ENCODE measurements at places on chromosomes 7 and 10.
A peak's percentile ranks its signal among the peaks of the same experiment; 100 is the strongest.

DNA sequence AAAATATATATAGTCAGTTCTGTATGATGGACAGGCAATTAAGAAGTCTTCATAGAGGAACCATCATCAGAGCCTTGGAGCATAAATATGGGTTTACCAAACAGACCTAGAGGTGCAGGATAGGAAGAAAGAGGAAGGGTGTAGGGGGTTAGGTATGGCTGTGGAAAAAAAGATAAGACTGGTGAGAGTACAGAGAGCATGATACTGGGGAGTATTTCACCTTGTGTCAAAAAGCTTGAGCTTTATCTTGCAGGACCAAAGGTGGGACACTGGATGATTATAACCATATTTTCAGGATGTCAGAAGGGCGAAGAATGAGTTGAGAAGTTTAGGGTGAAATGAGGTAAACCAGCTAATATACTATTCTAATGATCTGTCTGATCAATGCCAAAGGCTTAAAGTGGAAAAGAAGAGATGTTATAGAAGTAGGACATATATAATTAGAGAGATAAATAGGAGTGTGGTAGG lies 54.6 kb downstream of the MRPL32 start:
- DNase-seq = no peak

- no peak for DNase-seq
Observed at GRCh38 chr10:7846591-7846990, 28.3 kb downstream of the TAF3 start.

DNA sequence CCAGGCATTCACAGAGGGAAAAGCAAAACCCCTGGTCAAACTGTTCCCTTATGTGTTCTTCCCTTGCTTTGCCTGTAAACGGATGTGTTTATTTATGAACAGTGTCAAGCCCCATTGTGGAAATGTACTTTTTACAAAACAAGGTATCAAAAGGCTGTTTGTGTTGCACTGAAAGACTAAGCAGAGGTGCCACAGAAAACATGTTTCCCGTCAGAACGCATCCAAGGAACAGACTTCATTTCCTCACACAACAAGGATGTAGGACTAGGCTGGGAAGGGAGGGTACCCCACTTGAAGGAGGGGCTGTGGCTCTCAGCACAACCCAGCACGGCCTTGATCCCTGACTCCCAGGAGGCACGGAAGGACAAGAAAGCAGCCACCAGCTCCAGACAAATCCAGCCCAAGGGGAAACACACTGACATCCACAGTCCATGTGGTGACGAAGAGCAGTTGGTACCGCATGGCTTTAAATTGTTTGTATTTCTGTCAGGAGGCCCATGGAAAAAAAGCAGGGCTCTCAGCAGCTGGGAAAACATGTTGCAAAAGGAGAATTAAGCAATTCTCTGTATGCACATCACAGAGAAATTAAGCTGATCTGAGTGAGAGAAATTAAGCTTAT lies 85.6 kb downstream of the RNF216 start:
- DNase-seq = peak; percentile 56

DNA sequence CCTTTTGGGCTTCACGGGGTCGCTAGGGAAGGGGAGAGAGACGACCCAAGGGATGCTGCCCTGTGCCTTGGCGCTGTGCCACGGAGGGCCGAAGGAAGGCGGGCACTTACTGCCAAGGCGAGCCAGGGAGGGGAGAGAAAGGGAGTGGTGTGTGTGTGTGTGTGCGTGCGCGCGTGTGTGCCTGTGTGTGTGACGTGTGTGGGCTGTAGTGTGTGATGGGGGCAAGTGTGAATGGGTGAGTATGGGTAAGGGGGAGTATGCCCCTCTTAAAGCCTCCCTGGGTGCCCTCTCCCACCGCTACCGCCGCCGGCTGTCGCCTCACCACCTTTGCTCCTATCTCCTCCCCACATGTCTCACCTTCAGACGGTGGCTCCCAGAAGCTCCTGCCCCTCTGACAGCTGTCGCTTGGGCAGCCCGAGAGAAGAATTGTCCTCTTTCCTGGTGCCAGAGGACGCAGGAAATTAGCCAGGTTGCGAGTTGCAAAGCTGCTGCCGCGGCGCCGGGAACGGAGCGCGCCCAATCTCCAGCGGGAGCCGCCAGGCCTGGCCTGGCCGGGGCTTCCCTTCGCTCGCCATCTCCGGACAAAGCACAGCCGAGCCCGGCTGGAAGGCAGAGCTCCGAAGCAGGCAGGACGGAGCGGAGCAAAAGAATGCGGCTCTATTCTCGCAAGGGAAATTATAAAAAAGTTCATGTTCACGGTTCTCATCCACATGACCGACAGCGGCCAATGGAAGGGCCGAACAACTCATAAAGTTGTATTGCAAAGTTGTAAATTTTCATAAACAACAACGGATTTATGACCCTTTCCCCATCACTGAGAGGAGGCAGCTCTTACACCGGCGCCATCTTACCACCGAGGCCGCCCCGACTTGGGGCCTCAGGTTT lies at the start of gene HOXA3:
Gene HOXA3, minus strand, starts transcription at position 653 of the 885 bp plus-strand sequence. CDS start 41,943 bp downstream, outside the sequence.
- DNase-seq = no peak

DNA sequence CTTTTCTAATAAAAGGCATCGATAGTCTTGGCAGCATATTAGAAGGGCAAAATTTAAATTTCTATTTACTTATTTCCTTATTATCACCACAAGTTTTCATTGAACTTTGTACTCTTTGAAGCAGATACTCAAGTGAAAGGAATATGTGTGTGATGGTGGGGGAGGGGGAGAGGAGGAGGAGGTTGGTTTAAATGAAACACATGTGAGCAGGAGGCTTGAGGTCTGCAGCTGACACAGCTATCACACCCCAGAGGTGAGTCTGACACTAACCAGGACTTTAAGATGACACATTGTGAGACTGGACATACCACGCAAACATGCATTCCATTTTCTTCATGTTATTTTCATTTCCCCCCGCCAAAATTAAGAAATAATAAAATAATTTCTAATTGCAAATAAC lies 63.3 kb downstream of the CTTNBP2 start:
- no peak for DNase-seq

- no peak for DNase-seq
Observed at GRCh38 chr10:124058346-124059003, 34.9 kb downstream of the CHST15 start.

GRCh38 chr10:52488606-52489485 lies 174.8 kb downstream of the DKK1 start:
- peak; percentile 23 for DNase-seq

DNA sequence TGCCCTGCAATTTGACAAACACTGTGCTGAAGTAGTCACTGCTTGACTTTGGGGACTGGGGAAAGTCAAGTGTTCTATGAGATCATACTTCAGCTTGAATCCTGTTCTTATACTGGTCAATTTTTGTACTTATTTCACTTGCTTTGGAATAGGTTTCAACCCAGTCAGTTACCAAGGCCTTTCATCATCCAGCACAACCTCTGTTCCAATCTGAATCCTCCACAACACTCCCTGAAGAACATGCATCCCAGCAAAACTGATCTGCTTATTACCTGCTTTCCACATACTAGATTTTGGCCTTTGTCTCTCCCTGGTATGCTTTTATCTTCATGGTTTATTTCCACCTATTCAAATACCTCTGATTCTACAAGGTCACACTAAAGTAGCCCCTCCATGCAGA lies 29.5 kb downstream of the DPY19L1 start:
- no peak for DNase-seq

DNA sequence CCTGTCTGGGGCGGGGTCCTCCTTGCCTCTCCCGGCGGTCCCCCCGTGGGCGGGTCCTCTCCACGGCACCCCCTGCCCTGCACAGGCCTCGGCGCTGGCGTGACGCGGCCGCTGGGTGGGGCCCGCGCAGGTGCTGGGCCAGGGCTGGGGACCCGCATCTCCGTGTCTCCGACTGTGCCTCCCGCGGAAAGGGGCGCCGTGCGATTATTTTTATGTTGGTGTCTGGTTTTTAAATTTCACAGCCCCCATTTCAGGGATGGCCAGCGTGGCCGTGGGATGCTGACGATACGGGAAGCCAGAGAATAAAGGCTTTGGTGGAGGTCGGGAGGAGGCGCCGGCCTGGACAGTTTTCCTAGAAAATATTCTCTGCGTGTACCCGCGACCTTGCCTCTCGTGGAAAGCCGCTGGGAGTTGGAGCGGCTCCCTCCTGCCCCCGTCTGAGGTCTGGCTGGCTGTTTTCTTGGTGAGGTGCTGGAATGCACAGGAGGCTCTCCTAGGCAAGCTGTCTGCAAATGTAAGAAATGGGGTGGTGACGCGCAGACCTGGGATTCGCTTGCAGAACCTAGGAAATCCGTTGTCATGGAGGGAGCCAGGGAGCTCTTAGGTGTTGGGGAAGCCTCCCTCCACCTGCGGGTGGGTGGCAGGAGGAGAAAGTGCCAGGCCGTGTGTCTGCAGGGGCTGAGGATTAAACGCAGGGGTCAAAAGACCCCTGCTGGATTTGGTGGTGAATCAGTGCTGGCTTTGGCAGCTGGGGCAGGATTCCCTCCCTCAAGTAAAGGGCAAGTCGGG lies 28.7 kb upstream of the JAKMIP3 start:
- no peak for DNase-seq

DNA sequence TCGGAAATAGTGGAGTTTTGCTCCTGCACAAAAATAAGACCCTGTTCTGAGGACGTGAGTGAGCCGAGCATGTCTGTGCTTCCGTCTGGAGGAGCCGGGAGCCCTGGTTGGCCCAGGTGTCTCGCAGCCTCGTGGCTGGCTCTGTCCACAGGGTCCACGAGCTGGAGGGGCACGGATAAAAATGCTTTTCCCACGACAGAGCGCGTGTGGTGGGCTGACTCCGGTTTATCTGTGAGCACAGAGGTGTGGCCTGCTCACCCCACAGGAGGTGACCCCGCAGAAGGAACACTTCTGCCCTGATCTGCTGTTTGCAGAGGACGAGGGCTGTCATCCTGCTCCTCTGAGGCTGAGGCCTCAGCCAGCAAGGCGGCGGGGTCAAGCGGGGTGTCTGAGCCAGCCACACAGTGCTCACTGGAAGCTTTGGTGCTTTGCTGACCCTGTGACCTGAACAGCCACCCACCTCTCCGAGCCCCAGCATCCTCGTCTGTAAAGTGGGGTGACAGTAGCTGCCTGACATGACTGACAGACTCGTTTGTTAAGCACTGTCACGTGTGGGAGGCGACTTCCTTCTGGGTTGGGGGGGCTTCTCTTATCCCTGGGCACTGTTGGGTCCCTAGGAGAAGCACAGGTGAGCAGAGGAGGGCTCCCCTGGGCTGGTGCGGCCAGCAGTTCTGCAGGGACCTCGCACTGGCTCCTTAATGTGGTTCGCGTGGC lies 162.5 kb downstream of the DNAJB6 start:
- DNase-seq = no peak

DNA sequence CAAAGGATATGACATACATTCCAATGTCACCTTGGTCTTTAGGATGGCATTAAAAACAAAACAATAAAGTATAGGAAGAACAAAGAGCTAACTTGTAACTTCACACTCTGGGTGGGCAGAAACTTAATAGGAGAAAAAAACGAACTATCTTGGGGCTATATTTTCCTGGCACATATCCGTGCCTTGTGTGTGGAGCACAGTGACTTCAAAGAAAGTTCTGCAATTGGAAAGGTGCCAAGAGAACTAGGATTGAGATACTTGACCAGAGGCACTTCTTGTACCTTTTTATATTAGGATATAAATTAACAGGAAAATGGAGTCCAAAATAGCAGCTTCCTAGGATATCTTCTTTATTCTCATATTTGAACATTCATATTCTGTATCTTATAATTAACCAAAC lies 148.4 kb downstream of the SEMA3D start:
- no peak for DNase-seq

DNA sequence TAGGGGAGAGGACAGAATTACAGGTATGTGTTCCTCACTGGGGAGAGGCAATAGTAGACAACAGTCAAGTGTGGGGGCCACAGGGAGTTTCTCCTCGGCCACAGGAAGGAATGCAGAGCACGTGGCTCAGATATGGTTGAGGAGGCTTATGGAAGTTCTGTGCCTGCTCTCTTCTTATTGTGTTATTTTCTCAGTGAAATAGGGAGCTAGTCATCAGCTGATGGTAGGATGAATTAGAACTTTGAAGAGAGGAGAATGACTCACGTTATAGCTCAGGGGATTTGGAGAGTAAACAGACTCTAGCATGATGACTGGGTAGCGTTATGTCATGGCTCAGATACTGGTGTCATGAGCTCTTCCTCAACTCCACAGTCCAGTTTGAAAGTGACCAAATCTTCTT lies 308.3 kb upstream of the IGFBP3 start:
- no peak for DNase-seq

GRCh38 chr10:29646238-29646902 lies 11.6 kb upstream of the SVIL start:
- DNase-seq = peak; percentile 52

DNA sequence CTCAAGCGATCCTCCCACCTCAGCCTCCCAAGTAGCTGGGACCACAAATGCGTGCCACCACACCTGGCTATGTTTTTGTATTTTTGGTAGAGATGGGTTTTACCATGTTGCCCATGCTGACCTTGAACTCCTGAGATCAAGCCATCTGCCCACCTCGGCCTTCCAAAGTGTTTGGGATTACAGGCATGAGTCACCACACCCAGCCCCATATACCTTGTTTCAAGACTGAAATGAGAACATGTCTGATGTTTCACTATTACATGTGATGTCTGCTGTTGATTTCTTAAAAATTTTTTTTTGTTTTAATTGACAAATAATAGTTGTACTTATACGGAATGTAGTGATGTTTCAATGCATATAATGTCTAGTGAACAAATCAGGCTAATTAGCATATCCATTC lies 14.5 kb downstream of the KLHL7 start:
- DNase-seq = no peak

DNA sequence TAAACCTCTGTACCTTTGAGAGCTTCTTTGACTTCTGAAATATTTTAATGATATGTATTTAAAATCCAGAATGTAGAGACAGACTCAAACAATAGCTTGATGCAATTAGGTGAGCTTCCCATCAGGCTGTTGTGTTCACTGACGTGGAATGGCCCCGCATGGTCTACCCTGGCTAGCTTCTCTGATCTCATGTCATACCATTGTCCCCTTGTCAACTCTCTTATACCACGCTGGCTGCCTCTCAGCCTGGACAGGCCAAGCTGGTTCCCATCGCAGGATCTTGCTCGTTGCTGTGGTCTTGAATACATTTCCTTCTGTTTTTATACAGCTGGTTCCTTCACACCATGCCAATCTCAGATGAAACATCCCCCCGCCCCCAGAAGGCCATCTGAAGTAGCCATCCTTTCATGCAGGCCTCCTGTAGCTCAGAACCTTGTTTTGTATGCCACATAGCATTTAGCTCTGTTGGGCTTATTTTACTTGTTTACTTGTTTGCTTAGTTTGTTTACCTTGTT lies 84.2 kb downstream of the FANK1 start:
- DNase-seq = no peak

DNA sequence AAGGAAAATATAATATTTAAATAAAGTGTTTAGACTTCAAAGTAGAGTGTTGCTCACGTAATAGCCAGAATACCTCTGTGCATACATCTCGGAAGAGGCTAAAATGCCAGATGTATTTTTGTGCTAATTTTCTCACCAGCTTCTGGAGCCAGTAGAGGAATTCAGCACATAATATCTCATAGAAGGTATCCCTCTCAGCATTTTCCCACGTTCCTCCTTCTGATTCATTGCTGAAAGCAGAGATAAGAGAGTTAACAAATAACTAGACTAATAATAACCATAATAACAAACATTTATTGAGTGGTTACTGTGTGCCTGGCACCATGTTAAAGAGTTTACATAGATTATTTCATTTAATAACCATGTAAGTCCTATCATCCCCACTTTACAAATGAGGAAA lies 123.6 kb downstream of the VTI1A start:
- DNase-seq = no peak

All from inflammatory macrophage treated with lipopolysaccharide for 4 hours (primary cell).